ENCODE measurements at places on chromosomes 6 and 20.

- DNase-seq: no peak
Observed at GRCh38 chr6:143370812-143371370, 79.6 kb downstream of the ADAT2 start.

- no peak for DNase-seq
Observed at GRCh38 chr6:9140951-9141460, 705.7 kb upstream of the SLC35B3 start.

GRCh38 chr6:163902993-163903392 is 488.5 kb downstream of the QKI start:
- DNase-seq: no peak

- no peak for DNase-seq
Observed at GRCh38 chr6:104685871-104686549, 173.7 kb downstream of the HACE1 start.

DNA sequence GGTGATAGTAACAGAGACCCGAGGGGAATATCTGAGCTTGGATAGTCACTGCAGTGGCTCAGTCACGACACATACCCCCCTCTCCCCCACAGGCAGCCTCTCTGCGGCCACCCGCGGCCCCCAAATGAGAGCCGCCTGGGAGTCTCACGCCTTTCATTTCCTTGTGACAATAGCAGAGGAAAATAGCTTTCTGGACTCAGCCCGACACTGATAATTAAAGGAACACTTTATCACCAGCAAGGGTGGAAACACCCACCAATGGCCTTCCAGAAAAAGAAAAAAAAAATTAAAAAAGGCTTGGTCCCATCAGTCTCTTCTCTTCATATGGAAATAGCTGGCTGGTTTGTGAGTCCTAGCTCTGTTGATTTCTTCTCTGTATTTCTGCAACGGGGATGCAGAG is 35.1 kb upstream of the KCNG1 start:
- no peak for DNase-seq

DNA sequence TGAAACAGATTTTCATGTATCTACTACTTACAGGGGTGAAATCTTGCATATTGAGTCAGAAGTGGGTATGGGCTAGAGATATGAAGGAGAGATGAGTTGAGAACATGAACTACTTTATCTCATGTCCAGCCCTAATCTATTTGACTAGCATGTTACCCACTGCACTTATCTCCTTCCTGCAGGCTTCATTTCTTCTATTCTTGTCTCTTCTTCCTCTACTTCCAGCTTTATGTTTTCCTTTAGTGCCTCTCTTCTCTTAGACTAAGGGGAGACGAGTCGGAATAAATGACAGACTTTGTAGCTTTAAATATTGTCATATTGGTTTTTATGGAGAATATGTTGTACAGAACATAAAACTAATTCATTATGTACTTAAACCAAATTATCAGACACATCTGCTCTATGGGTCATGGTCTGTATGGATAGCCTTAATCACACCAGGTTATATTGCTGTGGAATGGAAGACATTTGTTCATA is 5.3 kb downstream of the RAB32 start:
- DNase-seq: no peak

- DNase-seq: no peak
Observed at GRCh38 chr6:144395826-144396225, 110.7 kb downstream of the UTRN start.

- no peak for DNase-seq
Observed at GRCh38 chr6:16402581-16402900, 164.2 kb downstream of the GMPR start.

DNA sequence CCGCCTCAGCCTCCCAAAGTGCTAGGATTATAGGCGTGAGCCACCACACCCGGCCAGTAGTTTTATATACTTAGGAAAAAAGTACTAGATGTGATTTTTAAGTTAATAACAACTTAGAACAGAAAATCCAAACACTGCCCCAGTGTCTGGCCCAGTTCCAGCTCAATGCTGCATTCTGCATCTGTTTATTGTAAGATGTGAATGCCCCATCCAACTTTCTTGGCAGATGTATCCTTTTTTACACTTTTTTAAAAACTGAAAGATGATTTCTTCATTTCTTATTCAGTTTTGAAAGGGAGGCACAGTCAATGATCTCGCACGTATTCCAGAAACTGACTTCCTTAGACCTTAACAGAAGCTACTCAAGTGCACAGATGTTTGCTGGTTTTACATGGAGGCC is 85.6 kb upstream of the SRSF6 start:
- no peak for DNase-seq

- DNase-seq: no peak
Observed at GRCh38 chr20:16290358-16290757, 282.9 kb downstream of the KIF16B start.

- DNase-seq: no peak
Observed at GRCh38 chr6:12333128-12333527, 43.0 kb downstream of the EDN1 start.

- DNase-seq: no peak
Observed at GRCh38 chr6:110628330-110628729, 151.9 kb upstream of the SLC22A16 start.

DNA sequence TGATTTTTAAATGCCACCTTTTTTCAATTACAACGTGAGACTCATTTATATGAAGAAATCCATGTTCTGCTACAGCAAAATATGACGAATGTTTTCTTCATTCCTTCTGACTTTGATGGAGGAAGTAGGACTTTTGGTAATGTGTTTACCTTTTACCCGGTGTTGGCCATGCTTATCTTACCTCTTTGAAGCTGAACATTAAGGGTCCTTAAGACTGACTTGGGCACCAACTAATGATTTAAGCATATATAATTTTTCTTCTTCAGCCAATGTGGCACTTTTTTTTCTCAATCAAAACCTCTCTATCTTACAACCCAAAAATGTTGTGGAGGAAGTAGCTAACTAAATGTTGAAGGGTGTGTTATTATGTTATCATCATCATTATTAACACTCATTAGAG is 337.5 kb downstream of the EPHA7 start:
- DNase-seq: no peak

GRCh38 chr6:1667012-1667804 is 57.5 kb downstream of the FOXC1 start:
- no peak for DNase-seq

GRCh38 chr20:25340380-25340779 is 50.3 kb downstream of the ABHD12 start:
- no peak for DNase-seq

DNA sequence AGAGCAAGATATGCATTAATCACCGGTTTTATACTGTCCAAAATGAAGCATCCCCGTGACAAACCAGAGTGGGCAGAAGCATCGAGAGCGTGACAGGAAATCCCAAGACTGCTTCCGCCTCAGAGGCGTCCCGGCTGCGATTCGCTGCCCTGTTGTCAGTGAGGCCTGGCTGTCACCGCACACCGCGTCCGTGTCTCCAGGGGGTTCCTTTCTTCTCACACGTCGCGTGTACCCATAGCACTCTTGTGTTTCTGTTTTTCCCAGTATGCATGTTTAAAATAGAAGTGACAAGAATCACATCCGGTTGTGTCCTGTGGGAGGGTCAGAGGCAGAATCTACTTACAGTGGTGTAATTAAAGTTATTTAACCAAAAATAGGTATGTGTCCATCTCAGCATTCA is 8.3 kb upstream of the ADRM1 start:
- no peak for DNase-seq

All from central memory CD4-positive, alpha-beta T cell (primary cell).